ENCODE measurements at places on chromosomes 16 and 17.

GRCh38 chr16:85239239-85239638, 127.0 kb upstream of the CIBAR2 start:
- no peak for DNase-seq

DNA sequence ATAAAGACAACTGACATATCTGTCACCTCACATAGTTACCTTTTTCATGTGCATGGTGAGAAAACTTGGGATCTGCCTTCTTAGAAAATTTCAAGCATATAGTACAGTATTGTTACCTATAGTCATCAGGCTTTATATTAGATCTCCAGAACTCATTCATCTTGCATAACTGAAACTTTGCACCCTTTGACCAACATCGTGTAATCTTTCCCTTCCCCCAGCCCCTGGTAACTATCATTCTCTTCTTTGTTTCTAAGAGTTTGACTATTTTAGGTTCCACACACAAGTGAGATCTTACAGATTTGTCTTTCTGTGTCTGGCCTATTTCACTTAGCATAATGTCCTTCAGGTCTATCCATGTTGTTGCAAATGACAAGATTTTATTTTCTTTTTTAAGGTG, 22.9 kb upstream of the TBX4 start:
- no peak for DNase-seq

- DNase-seq, result no peak
These were observed 157.6 kb downstream of the XYLT1 start for GRCh38 chr16:17313085-17313611.

- no peak for DNase-seq
These were observed 1717.0 kb downstream of the TP53TG3F start for GRCh38 chr16:35176449-35176848.

DNA sequence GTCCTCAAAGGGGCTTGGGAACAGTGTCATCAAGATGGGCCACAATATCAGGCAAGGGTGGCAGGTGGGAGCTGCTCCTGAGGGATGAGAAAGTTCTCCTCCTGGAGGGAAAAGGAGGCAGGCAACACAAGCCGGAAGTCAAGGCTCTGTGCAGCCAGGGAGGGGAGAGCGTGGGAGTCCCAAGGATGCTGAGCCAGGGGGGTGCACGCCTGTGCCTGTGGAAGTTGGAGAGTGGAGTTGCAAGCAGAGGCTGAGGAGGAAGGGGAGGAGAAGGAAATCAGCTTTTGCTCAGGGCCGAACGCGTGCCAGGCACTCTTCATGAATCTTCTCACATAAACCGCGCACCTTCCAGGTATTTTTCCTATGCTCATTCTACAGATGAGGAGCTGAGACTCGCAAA, 7.4 kb upstream of the SLC13A2 start:
- DNase-seq, result no peak

GRCh38 chr17:75565066-75565465, 22.5 kb upstream of the MYO15B start:
- no peak for DNase-seq

- no peak for DNase-seq
These were observed 9.9 kb downstream of the CENPX start for GRCh38 chr17:82012640-82013295.

GRCh38 chr16:23608194-23608593, 12.1 kb upstream of the NDUFAB1 start:
- no peak for DNase-seq

- DNase-seq, result no peak
These were observed 77.0 kb downstream of the CDH11 start for GRCh38 chr16:65044873-65045272.

DNA sequence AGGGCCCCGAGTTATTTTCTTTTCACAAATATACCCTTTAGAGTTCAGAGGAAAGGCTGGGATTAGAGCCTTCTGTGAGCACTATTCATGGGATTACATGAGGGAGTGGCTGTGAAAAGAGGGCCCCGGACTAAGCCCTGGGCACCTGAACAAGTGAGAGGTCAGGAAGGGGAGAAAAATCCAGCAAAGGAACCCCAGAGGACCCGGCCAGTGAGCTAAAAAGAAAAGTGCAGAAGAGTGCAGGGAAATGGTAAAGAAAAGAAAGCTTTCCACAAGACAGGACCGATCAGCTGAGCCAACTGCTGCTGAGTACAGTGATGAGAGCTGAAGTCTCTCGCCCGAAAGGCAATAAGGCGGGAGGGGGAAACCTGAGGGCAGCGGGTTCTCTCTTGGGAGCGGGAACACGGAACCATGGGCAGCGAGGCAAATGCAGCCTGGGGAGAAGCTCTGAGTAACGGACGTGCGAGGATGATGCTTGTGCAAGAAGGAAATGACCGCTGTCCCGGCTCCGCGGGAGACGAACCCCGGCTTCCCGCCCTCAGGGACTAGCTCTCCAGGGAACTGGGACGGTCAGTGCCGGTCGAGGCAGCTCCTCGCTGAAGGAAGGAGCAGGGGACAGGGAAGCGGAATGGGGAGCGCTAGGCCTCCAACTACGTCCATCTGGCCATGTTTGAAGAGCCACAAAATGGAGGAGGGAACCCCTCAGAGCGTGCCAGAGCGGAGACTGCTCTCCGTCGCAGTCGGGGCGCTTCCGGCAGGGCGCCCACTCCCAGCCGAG, 665 bp upstream of the ALDH3A2 start:
- DNase-seq, result peak; percentile 71

DNA sequence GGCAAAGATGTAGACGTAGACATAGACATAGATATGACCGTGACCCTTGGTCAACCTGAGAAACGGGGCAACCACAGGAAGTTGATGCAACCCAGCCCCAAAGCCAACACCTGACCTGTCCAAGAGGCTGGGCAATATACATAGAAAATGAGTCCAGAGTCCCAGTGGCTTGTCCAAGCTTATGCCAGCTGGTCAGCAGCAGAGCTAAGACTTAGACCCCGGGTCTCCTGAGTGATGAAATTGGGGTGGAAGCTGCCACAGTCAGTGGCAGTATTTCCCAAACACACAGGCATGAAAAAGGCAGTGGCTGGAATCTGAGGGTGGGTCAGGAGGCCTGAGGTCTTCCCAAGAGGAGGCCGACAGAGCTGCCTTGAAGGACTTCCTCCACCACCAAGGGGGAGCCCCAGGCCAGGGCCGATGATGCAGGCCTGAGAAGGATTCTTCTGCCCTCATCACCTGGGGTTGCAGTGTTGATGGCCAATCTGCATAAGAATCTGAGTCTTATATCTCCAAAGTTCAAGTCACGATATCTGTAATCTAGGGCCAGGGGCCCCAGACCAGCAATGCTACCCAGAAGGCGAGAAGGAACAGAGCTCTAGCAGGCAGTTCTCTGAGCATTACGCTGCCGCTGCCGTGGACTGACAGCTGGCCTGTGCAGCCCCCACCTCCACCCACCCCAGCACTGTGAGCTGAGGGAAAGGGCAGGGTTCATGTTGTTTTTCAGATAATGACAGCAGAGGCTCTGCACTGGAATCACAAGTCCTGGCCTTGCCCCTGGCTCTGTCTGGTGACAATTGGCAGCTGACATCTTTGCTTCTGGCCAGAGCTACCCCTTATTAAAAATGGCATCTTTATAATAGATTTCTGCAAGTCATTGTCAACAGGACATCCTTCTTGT, 72.7 kb downstream of the GNAO1 start:
- DNase-seq, result no peak

- DNase-seq, result no peak
These were observed 102.2 kb downstream of the RAB11FIP4 start for GRCh38 chr17:31493656-31494155.

GRCh38 chr17:50944054-50944901, 78.1 kb upstream of the TOB1 start:
- peak; percentile 89 for DNase-seq

DNA sequence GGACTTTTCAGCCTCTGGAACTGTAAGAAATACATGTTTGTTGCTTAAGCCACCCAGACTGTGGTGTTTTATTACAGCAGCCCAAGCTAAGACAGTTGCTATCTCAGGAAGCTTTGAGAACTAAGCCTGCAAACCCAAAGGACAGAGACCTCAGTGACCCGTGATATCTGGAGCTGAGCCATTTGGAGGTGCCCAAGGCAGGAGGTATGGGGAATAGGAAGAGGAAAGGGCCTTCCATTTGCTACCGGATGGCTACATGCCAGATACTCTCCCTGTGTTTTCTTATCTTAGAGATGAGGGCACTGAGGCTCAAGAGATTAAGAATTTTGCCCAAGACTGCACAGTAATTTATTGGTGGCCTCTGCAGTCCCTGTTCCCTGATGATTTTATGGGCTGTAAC, 622.1 kb upstream of the CDH5 start:
- DNase-seq, result no peak

DNA sequence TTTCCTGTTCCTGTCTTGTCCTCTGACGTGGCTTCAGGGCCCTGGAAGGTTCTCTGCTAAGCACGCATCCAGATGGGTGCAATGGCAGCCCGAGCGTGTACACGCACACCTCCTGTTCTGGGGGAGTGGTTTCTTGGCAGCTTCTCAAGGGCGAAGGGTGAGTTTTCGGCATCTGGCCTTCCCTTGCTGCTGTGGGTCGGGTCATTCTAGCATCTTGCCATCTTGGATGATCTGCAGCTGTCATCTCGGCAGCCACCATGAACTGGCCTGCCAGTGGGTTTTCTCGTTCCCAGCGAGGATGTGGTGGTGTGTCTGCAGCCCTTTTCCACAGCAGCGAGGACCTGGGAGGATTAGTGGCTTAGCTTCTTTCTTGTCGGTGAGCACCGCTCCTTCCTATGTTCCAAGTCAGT, 10.6 kb downstream of the MSI2 start:
- no peak for DNase-seq

GRCh38 chr16:57522960-57523359, 13.4 kb downstream of the CCDC102A start:
- no peak for DNase-seq

DNA sequence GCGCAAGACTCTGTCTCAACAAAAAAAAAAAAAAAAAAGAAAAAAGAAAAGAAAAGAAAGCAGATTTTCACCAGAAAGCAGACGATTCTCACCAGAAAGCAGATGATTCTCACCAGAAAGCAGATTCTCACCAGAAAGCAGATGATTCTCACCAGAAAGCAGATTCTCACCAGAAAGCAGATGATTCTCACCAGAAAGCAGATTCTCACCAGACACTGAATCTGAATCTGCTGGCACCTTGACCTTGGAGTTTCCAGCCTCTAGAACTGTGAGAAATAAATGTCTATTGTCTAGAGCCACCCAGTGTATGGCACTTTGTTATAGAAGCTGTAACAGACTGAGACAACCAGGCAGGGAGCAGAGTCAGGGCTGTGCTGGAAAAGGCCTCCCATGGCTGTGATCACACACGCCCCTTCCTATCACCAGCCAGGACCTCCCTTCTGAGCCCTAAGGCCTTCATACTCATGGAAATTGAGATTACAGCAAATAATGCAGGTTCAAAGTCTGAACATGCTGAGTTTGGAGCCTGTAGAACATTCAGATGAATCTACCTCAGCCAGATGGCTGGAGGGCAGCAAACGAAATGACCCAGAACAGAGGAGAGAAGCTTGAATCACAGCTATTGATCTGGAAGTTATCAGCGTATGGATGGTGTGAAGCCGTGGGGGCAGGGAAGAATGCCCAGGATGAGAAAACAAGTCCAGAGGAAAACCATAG, 309.3 kb downstream of the SLC39A11 start:
- no peak for DNase-seq

DNA sequence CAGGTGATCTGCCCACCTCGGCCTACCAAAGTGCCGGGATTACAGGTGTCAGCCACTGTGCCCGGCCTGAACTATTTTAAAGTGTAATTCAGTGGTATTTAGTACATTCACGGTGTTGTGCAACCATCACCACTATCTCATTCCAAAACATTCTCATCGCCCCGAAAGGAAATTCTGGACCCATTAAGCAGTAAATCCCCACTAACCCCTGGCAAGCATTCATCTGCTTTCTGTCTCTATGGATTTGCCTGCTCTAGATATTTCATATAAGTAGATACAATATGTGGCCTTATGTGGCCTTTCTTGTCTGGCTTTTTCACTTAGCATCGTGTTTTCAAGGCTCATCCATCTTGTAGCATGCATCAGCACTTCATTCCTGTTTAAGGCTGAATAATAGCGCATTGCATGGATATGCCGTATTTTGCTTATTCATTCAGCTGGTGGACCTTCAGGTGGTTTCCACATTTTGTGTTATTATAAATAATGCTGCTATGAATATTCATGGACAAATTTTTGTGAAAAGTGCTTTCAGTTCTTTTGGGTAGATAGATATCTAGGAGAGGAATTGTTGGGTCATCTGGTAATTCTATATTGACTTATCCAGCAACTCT, 8.4 kb upstream of the HERPUD1 start:
- DNase-seq, result no peak
